ENCODE measurements at places on chromosomes 16 and 17.

- no peak for DNase-seq
Measured at GRCh38 chr16:16868727-16869126, 489.8 kb downstream of the NPIPA7 start.

DNA sequence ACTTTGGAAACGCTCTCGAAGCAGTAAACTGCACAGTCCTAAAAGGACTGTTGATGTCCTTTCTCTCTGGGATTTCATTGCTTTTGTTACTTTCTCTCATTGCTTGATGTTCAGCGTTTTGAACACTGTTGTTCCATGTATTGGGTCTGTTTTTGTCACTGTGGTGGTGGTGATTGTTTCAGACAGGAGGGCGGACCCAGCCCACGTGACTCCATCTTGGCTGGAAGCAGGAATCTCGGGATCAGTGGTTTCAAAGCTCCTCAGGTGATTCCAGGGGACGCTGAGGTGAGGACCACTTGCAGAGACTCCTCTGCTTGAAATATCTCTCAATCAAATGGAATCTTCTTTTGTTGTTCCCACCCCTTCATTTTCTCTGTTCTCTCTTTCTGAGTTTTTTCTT, 18.3 kb downstream of the C16orf54 start:
- no peak for DNase-seq

DNA sequence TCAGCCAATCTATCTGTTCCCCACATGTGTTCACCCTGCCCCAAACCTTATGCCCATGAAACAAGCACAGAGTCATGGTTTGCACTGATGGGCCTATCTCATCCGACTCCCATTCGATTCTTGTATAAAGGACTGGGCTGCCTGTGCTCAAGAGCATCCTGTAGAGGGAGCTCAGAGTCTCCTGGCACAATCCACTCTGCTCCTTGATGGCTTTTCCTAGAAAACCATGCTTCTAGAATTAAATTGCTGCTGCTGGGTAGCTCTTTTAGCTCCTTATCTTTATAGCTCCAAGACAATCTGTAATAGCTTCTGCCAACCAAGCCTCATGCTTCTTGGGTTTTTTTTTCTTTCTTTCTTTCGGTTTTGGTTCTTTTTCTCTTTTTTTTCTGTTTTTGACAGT, 9.7 kb downstream of the ZNF19 start:
- DNase-seq, result no peak

DNA sequence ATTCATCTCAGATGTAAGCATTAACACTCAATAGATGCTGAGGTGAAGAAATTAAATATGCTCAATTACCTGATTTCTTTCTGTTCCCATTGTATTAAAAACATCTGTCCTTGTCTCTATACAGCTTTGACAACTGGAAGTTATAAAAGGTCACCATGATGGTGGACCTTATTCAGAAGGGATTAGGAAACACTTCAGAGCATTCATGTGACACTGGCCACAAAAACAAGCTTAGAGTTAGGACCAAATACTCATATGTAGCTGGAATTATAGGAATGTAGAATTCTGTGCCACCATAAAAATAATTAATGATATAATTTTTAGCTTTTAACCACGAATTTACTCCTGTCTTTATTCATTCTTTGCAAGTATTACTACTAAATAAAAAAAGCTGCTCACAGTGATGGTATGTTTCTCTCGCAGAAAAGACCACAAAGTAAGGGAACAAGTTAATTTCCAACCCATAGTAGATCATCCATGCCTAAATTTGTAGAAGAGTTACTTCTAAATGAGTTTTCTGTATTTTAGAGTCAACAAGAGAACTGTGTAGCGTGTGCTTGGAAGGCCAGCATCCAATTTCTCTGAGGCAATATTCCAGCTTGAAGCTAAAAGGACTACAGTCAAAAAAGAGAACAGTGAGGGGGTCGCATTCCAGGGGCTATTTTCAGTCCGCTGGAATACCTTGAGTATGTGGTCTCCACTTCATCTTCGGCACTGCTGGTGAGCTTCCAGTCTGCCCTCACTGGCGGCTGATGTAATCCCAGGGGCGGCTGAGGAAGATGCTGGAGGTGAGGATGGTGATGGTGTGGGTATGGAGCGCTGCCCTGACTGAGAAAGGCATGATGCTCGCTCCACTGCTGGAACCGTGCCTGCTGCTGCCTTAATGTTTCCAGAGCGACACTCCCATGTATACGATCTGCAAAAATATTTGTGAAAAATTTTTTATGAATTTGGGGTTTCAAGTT, 63.7 kb downstream of the CACNG1 start:
- DNase-seq, result no peak

DNA sequence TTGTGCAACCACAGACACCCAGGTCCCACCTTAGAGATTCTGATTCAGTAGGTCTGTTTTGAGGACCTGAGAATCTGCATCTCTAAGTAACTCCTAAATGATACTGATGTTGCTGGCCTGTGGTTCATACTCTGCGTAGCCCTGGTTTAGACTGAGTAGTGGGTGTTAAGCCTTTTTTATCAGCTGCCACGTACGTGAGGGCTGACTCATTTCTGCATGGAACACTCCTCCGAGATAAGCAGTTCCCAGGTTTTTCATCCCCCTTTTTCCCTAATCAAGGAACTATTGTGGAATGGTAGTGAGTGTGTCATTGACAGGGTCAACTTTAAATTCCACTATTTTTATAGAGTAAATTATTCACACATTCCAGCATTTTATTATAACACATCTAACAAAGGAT, 26.1 kb downstream of the CDRT4 start:
- DNase-seq, result no peak

- DNase-seq, result peak; percentile 81
Measured at GRCh38 chr17:32281011-32281451, 15.4 kb downstream of the RHBDL3 start.

DNA sequence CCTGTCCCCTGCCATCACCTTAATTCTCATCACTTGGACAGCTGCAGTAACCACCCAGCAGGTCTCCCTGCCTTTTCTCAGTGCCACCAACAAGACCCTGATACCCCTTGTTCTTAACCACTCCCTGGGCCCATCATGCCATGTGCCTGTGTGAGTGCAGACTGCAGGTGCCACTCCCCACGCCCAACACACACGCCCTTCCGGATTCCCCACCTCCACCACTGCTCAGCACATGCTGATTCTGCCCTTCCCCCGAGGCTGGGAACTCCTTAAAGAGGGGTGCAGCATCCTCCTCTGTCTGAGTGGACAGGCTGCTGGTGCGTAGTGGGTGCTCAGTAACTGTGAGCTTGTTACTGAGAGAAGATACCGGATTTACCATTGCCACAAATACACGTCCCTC, 52.4 kb downstream of the PLD6 start:
- DNase-seq, result no peak

GRCh38 chr16:49019831-49020230, 261.8 kb downstream of the CBLN1 start:
- DNase-seq, result peak; percentile 28

Measured in SHP77 treated with DMSO at 0.1 percent for 48 hours (cell line).